Fibroblast of the conjunctiva (primary cell): ENCODE measurements at places on chromosomes 4 and X.

DNA sequence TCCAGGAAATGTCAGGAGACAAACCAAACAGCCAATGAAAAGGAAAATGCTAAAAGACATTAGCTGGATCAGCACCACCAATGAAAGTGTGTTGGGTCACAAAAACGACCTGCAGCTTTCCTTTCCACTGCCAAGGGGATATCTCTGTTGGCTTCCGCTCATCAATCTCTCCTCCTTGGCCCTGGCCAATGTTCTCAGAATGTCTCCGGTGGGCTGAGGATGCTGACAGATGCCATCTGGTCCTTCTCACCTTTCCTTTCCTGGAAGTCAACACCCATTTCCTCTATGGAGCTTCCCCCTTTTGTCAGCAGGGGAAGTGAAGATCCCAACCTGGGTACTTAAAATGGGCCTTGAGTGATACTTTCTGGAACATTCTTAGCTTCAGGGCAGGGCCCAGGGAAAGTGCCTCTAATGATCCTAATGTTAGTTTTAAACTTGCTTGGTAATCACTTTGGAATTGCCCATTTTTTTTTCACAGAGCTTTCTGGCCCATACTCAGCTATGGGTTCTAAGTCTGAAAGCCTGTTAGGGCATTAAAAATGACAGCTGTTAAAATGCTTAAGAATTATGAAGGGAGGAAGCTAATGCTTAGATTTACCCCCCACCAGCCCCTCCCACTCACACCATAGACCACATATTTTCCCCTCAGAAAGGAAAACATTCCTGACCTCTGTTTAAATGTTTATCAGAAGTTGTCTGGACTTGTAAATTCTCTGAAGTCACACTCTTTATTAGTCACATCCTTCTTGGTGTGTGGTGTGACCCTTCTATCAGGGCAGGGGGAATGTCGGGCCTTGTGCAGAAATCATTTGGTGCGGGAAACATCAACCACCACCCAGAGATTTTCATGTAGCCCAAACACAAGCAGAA lies 29.2 kb downstream of the IGFBP7 start:
- DNase-seq = peak; percentile 34

GRCh38 chrX:110180928-110181310 lies 137.0 kb downstream of the AMMECR1 start:
- no peak for DNase-seq

DNA sequence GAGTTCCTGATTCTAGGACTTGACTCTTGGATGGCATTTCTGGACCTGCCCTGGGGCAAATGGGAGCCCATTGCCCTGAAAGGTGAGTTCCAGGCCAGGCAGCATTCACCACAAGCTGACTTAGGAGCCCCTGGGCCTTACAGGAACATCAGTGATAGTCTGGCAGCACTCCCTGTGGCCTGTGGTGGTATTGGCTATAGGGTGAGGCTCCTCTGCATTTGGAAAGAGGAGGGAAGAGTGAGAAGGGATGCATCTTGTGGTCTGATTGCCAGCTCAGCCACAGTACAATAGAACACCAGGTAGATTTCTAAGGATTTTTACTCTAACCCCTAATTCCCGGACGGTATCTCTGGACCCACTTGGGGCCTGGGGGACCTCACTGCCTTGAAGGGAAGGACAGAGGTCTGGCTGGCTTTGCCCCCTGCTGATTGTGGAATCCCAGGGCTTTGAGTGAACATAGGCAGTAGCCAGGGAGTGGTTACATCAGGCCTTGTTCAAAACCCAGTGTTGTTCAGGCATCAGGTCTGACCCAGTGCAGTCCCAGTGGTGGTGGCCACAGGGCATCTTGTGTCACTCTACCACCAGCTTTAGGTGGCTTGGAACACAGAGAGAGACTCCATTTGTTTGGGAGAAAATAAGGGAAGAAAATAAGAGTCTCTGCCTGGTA lies 32.9 kb downstream of the MAGED4 start:
- no peak for DNase-seq

GRCh38 chr4:110994781-110995180 lies 371.9 kb upstream of the PITX2 start:
- no peak for DNase-seq

GRCh38 chr4:174418640-174419212 lies 103.6 kb downstream of the HPGD start:
- DNase-seq = no peak

- no peak for DNase-seq
Observed at GRCh38 chr4:23741681-23742191, 148.1 kb downstream of the PPARGC1A start.

GRCh38 chrX:39227371-39227770 lies 426.1 kb downstream of the MID1IP1 start:
- no peak for DNase-seq

GRCh38 chr4:106607558-106607957 lies 239.0 kb upstream of the GIMD1 start:
- DNase-seq = no peak
